Activated CD4-positive, CD25-positive, alpha-beta regulatory T cell (primary cell): ENCODE measurements at places on chromosomes 2 and 18.

DNA sequence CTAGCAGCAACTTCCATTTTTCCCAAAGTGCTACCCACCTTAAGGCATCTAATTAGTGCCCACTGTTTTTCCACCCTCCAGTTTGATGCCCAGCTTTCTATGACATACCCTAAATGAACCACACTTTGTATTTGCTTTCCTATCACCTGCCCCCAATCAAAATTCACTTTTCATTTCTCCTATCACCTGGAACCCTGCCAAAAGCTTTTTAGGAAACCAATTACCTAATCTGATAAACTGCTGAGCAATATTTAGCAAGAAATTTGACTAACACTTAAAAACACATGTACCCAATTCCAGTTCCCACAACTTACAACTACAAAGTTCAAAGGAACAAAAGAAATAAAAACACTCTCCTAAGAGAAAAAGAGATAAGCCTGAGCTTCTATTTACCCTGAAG is 71.7 kb downstream of the IKZF2 start:
- DNase-seq, result no peak

GRCh38 chr18:36035253-36035652 is 32.1 kb downstream of the RPRD1A start:
- no peak for DNase-seq

DNA sequence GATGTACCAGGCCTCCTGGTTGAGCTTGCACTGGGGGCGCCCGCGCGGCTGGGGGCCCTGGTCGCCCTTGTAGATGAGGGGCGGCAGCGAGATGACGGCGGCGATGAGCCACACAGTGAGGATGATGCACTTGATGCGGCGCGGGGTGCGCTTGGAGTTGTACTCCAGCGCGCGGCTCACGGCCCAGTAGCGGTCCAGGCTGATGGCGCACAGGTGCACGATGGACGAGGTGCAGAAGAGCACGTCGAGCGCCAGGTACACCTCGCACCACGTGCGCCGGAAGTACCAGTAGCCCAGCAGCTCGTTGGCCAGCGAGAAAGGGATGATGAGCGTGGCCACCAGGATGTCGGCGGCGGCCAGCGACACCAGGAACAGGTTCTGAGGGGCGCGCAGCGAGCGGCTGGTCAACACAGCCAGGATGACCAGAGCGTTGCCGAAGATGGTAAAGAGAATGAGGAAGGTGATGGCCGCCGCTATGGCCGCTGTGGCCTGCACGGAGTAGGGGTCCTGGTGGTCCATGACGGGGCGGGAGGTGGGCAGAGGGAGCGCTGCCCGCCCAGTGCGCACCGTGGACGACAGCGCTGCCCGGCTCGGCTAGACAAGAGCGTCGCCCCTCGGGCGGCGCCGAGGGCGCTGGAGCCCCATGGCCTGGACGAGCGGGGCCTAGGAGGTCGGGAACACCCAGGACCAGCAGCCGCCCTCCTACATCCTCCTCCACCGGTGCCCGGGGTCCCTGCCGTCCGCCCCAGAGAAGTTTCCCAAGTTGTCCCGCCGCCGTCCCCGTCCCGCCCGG is 544 bp downstream of the ADRA2B start:
- DNase-seq, result no peak

GRCh38 chr2:26086155-26086637 is 52.3 kb downstream of the RAB10 start:
- no peak for DNase-seq

DNA sequence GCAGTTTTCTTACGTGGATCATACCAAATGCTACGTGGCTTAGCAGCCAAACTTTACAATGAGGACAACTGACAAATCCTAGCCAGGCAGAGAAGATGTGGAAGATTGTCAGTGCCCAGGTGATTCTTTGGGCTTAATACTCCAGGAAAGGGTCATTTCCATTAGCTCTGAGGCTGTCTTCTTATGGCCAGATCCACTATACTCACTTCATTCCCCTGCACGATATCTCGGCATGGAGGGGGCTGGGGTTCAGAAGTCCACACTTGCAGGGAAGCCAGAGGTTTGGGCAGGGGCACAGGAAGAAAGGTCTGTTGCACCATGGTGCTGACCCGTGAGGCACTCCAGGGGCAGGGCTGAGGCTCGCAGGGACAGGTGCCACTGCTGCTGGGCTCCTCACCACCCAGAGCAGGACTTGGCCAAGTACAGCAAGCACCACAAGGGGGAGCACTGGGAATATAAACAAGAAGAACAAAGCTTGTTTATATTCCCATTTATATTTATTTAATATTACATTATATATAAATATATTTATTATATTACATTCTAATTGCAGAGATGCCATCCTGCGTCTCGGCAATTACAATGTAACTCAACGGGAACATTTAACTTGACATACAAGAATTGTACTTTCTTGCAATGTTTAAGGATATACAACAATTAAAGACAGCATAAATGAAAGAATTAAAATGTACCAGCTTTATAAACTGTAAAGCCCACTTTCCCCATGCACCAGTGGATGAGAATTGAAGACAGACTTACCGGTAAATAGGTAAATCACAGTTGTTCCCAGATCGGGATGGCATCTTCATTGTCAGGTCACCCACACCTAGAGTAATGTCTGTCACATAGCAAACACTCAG is 27.2 kb downstream of the CLUL1 start:
- DNase-seq, result peak; percentile 8

- DNase-seq, result no peak
Measured at GRCh38 chr2:157196956-157197355, 60.5 kb upstream of the GALNT5 start.

DNA sequence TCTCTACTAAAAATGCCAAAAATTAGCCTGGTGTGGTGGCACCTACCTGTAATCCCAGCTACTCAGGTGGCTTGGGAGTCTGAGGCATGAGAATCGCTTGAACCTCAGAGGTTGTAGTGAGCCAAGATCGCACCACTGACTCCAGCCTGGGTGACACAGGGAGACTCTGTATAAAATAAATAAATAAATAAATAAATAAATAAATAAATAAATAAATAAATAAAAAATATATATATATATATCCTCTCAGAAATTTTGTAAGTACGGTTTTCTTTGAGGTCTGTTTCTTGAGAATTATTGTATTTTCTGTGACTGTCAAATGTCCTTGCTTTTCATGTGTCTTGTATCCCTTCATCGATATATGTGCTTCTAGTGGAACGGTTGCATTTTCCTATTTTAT is 406.9 kb upstream of the FIGN start:
- no peak for DNase-seq

DNA sequence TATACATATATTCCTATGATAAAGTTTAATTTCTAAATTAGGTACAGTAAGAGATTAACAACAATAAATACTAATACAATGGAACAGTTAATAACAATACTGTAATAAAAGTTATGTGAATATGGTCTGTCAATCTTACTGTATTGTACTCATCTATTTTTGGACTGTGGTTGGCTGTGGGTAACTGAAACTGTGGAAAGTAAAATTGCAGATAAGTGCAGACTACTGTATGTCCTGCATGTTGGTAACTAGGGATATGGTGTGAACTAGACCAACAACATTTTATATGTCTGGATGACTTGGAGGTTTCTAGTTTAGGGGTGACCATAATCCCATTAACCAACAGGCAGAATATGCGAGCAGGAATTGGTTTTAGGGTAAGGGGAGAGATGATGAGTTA is 23.3 kb downstream of the PHLPP1 start:
- DNase-seq, result no peak

GRCh38 chr2:66733364-66733999 is 298.6 kb downstream of the MEIS1 start:
- DNase-seq, result no peak
